ENCODE measurements at places on chromosomes 2 and 18.

- DNase-seq, result no peak
Measured at GRCh38 chr2:31240381-31241365, 6.7 kb downstream of the EHD3 start.

GRCh38 chr18:50848061-50848551 is 28.3 kb upstream of the MRO start:
- no peak for DNase-seq

GRCh38 chr18:73482901-73483300 is 615.1 kb upstream of the NETO1 start:
- DNase-seq, result no peak

GRCh38 chr2:71560638-71561011 is 107.3 kb downstream of the DYSF start:
- no peak for DNase-seq

DNA sequence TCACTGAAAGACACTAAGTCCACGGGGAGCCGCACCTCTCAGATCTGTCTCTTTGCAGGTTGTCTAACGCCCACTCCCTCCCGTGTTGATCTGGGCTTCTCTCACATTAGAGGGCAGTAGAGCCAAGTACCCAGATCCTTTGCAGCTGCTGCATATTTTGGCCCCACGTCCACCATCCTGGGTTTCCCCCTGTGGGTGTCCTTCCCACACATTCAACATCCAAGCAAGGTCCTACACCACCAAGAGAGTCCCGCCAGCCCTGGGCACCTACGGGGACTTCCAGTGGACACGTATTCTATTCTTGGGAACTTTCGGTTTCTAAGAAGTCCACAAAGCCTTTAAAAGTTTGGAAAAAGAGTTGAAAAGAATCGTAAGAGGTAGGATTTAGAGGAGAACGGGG is 116.6 kb downstream of the ATL2 start:
- peak; percentile 20 for DNase-seq

DNA sequence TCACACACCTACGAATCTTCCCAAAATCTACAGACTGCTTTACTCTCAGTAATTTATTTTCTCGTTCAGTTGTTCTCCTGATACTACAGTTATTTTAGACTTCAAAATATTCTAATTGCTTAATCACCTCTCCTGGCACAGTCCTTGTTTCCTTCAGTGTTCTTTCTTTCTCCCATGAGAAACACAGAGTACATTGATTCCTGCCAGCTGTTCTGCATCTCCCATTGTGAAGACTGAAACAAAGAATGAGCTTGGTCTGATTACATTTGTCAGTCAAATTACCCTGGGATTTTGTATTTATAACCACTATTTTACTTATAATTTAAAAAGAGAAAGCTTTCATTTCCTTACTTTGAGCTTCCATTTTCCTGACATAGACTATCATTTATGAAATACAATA is 63.9 kb upstream of the TANK start:
- DNase-seq, result no peak

DNA sequence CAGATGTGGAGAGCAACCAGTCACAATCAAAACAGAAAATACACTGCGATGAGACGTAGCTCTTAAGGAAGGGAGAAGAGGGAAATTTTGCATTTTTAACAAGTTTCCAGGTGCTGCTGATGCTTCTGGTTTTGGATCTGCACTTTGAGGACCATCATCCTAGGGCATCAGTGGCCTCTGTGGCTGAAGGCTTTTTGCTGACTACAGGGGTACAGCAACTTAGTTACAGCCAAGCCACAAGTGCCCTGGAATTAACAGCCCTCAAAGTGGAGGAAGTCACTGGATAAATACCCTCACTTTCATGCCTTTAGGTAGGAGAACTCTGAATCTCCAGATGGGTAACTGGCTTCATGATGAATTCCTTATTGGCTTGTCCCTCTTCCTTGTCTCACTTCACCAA is 700.9 kb downstream of the TMEM182 start:
- DNase-seq, result no peak

GRCh38 chr2:9076755-9077154 is 73.3 kb upstream of the MBOAT2 start:
- no peak for DNase-seq

DNA sequence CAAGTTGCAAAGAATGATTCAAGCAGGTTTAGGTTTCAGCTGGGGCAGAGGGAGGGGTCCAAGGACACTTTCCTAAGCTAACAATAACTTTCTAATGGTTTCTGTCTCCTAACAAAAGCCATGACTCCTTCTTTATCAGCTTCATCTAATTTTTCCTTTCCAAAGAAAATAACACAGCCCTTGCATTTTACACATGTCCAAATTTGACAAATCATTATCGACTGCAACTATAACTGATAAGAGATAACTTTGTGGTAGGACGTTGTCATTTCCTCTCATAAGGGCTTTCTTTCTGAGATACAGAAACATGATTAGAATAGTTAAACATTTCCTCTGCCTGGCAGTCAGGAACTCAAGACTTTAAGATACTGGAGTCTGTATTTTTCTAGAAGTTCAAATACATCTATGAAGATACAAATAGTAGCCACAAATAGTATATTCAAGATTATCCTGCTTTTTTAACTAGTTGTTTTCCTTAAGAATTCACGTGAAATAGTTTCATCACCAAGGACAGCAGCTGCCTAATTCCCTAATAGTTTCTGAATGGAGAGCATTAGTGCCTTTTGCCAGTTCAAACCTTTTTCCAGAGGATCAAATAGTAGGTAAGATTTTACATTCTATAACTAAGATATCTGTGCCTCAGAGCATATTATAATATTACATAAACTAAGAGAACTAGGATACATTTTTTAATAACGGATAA is 263.2 kb downstream of the EXOC6B start:
- DNase-seq, result no peak

DNA sequence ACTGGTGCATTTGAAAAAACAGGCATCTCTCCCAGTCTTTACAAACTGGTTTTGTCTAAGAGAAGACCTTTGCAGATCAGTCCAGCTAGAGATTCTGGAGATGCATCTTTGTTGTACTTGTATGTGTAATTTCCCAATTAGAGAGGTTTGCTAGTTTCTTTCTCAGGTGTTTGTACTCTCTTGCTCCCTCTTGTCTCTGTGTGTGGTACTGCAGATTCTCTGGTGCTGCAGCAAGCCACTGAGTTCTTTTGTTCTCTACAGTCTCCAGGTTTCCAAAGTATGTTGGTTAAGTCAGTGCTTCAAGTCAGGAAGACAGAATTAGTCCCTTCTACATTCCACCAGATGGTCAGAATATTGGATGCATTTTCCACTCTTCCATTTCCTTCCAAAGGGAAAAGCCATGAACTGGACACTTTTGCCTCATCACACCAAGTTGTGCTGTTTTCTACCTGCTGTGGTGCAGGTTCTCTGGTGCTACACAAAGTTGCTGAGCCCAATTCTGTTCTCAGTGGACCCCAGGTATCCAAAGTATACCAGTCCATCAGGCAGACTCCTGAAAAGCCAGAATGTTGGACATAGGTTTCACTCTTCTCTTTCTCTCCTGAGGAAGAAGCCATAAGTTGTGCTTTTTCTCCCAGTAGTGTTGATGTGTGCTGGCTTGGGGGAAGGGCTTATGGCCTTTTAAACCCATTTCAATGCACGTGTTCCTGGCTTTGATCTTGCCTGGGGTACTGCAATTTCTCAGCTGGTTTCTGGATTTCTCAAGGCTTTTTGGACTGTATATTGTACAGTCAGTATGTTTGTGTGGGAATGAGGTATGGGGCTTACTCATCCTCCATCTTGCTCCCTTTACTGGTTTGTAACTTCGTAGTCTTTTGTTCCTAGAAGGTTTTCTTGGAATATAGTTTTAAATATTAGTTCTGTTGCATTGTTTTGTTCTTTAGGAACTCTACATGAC is 29.8 kb downstream of the EPC2 start:
- DNase-seq, result peak; percentile 35

GRCh38 chr2:126644630-126645191 is 11.2 kb upstream of the GYPC start:
- peak; percentile 6 for DNase-seq

- no peak for DNase-seq
Measured at GRCh38 chr2:151976945-151977353, 121.9 kb downstream of the CACNB4 start.

Data from stimulated activated CD4-positive, alpha-beta T cell treated with anti-CD3 and anti-CD28 coated beads, Interleukin-2, amount 100 ng/mL, for 24 hours (primary cell).